ENCODE measurements at places on chromosomes 12 and 14.
A peak's percentile ranks its signal among the peaks of the same experiment; 100 is the strongest.

- DNase-seq, result no peak
- no peak overlapping the region for H3K27ac ChIP-seq
- no peaks in the 10 kb centered on the region for H3K4me1 ChIP-seq
- H3K4me3 ChIP-seq, result no peak overlapping the region
- no peaks in the 10 kb centered on the region for H3K36me3 ChIP-seq
Measured at GRCh38 chr12:43180242-43180641, 371.8 kb downstream of the ADAMTS20 start.

- peak overlapping the region; percentile 86 for H3K4me3 ChIP-seq
- H3K36me3 ChIP-seq, result no peaks in the 10 kb centered on the region
- DNase-seq, result peak; percentile 54
Measured at GRCh38 chr12:121579981-121580868, 598 bp downstream of the KDM2B start.

DNA sequence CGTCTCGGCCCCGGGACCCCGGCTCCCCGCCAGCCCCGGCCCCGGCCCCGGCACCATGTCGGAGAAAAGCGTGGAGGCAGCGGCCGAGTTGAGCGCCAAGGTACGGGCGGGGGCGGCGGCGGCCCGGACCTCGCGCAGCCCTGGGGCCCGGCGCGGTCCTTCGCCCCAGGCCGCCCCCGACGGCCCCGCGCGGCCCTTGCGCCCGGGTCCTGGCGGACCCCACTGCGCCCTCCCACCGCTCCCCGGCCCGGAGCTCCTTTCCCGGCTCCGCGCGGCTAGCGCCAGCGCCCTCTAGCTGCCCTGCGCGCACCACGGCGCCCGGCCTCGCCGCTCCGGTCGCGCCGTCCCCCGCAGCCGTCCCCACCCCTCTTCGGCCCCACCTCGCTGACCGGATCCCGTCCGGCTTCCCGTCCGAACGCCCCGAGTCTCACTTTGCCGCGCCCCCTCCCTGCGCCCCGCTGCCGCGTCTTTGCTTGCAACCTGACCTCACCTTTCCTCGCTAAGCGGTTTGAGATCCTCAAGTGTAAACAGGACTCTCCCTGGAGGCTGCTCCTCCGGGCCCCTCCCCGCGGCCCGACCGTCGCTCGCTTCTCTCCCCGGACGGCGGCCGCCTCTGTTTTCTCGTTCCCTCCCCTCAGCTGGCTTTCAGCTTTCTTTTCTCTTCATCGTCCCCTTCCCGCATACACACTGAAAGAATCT, 637 bp downstream of the PTMS start:
- peak overlapping the region; percentile 54 for H3K27ac ChIP-seq
- H3K36me3 ChIP-seq, result no peaks in the 10 kb centered on the region
- no peaks in the 10 kb centered on the region for H3K27me3 ChIP-seq
- peak; percentile 95 for DNase-seq

DNA sequence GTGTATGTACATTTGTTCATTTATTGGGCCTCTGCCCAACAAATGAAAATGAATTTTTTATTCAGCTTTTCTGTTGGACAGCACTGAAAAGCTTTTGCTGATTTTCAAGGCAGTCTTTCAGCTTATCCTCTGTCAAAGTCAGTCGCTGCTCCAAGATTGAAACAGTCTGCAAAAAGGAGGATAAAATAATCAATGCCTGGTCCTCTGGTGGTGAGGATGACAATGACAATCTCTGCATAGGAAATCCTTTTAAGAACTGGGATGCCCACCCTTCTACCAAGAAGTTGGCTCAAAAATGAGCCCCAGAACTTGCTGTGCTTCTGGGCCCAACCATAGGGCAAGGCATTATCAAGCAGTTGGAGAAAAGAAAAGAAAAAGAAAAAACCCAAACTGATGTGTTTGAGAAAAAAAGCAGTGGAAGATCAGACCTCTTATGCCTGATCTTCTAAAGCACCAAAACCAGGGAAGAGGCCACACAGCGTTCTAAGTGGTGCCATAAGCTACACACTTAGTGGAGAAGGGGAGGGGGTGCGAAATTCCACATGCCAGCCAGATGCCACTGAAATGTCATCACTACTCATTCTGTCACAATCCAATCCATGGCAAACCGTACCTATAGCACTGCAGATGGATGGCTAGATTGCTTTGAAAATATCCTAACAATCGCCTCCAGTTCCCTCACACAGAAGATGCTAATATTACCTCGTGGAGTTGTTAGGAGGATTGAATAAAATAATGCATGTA, 69.0 kb upstream of the DUSP6 start:
- DNase-seq, result no peak
- no peak overlapping the region for H3K27ac ChIP-seq
- peaks cover 18% of the 10 kb centered on the region for H3K4me1 ChIP-seq
- no peaks in the 10 kb centered on the region for H3K36me3 ChIP-seq
- H3K4me3 ChIP-seq, result no peak overlapping the region
- H3K27me3 ChIP-seq, result no peaks in the 10 kb centered on the region

- no peak overlapping the region for H3K27ac ChIP-seq
- DNase-seq, result no peak
- 0 out of 2 replicates have a peak, but pooled peaks cover 3% of the 10 kb centered on the region for H3K36me3 ChIP-seq
- no peaks in the 10 kb centered on the region for H3K27me3 ChIP-seq
- no peaks in the 10 kb centered on the region for H3K4me1 ChIP-seq
Measured at GRCh38 chr14:92687681-92688433, 60.6 kb downstream of the LGMN start.

- H3K4me3 ChIP-seq, result no peak overlapping the region
- no peak overlapping the region for H3K27ac ChIP-seq
- no peaks in the 10 kb centered on the region for H3K4me1 ChIP-seq
- no peaks in the 10 kb centered on the region for H3K27me3 ChIP-seq
- no peaks in the 10 kb centered on the region for H3K36me3 ChIP-seq
Measured at GRCh38 chr14:73438993-73439392, 19.4 kb downstream of the NUMB start.

- H3K4me3 ChIP-seq, result peak overlapping the region; percentile 100
- H3K4me1 ChIP-seq, result peaks cover 54% of the 10 kb centered on the region
- peak overlapping the region; percentile 100 for H3K27ac ChIP-seq
- DNase-seq, result peak; percentile 95
- H3K36me3 ChIP-seq, result peaks cover 6% of the 10 kb centered on the region
Measured at GRCh38 chr12:124917135-124917840, 2.8 kb upstream of the UBC start.

- H3K27ac ChIP-seq, result no peak overlapping the region
- no peak overlapping the region for H3K4me3 ChIP-seq
- no peaks in the 10 kb centered on the region for H3K36me3 ChIP-seq
- no peak for DNase-seq
Measured at GRCh38 chr12:68428724-68429501, 96.8 kb upstream of the MDM1 start.

- H3K27me3 ChIP-seq, result no peaks in the 10 kb centered on the region
- H3K36me3 ChIP-seq, result no peaks in the 10 kb centered on the region
- peaks cover 16% of the 10 kb centered on the region for H3K4me1 ChIP-seq
- DNase-seq, result no peak
Measured at GRCh38 chr12:25496098-25496587, 56.9 kb downstream of the LMNTD1 start.

DNA sequence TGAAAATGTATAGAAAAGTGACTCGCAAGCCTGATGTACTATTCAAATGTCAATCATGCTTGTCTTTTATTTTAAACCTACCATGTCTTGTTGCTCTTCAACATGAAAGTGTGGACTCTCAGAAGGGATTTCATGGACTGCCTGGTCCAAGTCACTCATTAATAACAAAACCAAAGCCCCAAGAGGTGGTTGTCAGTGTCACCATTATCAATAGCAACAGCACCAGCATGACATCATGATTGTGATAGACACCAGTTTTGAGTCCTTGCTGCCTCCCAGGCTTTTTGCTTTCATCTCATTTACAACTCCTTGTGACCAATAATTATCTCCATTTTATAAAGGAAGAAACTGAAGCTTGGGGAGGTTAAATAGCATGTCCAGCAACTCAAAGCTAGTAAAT, 112.0 kb upstream of the TMPO start:
- H3K36me3 ChIP-seq, result no peaks in the 10 kb centered on the region
- H3K4me3 ChIP-seq, result no peak overlapping the region
- no peak overlapping the region for H3K27ac ChIP-seq
- H3K27me3 ChIP-seq, result no peaks in the 10 kb centered on the region

GRCh38 chr12:48883305-48884161, 17.9 kb upstream of the RND1 start:
- H3K27ac ChIP-seq, result peak overlapping the region; percentile 79
- H3K4me3 ChIP-seq, result no peak overlapping the region
- DNase-seq, result peak; percentile 39

DNA sequence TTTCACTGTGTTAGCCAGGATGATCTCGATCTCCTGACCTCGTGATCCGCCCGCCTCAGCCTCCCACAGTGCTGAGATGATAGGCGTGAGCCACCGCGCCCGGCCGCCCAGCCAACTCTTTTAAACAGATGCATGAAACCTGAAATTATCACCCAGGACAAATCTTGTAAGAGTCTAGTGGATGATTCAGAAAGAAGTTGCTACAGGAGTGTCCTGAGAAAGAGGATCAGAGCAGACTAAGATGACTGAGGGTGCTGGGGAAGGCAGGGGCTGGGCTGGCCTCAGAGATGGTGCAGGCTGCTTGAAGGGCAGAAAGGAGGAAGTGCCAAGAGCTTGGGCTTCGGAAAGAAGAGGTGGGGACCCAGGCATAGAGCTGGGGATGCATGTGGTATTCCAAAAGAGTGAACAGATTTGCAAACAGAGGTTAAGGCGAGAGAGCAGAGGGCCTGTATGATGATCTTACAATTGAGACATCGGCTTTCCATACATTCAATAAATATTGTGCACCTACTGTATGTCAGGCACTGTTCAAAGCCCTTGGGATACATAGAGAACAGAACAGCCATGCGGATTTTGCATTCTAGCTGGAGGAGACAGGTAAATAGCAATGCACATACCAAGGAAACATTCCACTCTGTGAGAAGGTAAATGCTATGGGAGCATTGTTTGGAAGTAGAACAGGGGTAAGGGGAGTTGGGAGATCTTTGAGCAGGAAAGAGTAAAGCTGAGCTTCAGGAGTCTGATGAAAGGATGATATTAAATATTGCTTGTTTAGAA, 7.4 kb upstream of the CD9 start:
- no peak overlapping the region for H3K4me3 ChIP-seq
- no peak for DNase-seq
- no peaks in the 10 kb centered on the region for H3K36me3 ChIP-seq
- peaks cover 38% of the 10 kb centered on the region for H3K4me1 ChIP-seq

GRCh38 chr12:96442906-96443305, 42.7 kb upstream of the CDK17 start:
- H3K27ac ChIP-seq, result no peak overlapping the region
- DNase-seq, result no peak
- no peaks in the 10 kb centered on the region for H3K27me3 ChIP-seq
- peaks cover 30% of the 10 kb centered on the region for H3K4me1 ChIP-seq
- H3K4me3 ChIP-seq, result no peak overlapping the region
- no peaks in the 10 kb centered on the region for H3K36me3 ChIP-seq

DNA sequence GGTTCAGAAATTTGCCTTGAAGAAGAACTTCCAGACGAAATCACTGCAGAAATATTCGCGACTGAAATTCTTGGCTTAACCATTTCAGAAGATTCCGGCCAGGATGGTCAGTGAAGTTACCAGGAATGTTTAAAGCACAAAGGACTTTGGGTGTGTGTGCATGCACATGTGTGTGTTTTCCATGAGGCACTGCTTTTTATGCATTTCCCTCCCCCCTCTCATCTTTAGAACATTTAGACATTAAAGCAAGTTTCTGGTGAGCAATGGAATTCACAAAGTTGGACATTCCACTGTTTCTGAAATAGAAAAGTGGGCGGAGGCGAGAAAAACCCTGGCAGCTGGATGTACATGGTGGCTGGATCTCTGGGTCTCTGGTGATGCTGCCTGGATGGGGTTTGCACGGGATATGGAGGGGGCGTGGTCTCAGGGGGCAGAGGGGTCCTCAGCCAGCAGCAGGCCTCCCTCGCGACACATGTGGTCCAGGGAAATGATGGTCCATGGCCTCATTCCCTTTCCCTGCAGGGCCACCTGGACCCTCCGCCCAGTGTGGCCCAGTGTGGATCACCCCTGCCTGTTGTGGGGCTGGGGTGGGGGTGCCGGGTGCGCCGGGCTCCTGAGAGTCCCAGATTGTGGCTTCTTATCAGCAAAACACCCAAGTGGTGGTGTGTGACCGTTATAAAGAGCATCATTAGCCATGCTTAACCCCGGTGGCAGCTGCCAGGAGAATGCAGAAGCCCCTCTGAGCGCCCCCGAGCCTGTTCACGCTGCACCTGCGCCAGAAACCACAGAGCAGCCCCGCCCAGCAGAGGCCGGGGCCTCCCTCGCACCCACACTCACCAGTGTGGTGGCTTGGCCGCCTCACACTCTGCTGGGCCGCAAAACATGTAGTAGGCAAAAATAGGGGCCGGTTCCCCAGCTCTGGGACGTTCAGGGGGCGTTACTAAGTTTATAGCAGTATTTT, 17.8 kb upstream of the BCL7A start:
- H3K4me1 ChIP-seq, result no peaks in the 10 kb centered on the region
- H3K36me3 ChIP-seq, result no peaks in the 10 kb centered on the region
- H3K4me3 ChIP-seq, result no peak overlapping the region
- H3K27ac ChIP-seq, result no peak overlapping the region

DNA sequence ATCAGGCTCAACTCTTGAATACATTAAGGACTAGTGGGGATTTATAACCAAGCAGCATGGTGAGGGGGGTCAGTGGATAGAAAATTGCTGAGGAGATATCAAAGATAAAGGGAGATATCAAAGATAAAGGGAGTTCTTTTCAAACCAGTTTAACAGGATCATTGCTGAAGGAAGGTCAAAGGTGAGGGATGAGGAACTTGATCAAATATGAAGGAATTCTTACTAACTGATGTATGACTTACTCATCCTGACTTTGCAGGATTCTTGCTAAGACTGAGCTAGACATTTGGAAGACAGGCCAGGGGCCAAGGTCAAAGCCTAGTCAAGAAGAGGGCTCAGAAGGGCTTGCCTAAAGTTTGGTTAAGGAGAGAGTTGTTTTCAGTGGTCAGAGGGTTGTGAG, 4.8 kb downstream of the ABHD4 start:
- peaks cover 71% of the 10 kb centered on the region for H3K4me1 ChIP-seq
- H3K27me3 ChIP-seq, result no peaks in the 10 kb centered on the region
- H3K4me3 ChIP-seq, result 0 out of 2 replicates have a peak overlapping the region, but pooled peaks have one; percentile 25
- peaks cover 59% of the 10 kb centered on the region for H3K36me3 ChIP-seq
- peak; percentile 88 for DNase-seq

DNA sequence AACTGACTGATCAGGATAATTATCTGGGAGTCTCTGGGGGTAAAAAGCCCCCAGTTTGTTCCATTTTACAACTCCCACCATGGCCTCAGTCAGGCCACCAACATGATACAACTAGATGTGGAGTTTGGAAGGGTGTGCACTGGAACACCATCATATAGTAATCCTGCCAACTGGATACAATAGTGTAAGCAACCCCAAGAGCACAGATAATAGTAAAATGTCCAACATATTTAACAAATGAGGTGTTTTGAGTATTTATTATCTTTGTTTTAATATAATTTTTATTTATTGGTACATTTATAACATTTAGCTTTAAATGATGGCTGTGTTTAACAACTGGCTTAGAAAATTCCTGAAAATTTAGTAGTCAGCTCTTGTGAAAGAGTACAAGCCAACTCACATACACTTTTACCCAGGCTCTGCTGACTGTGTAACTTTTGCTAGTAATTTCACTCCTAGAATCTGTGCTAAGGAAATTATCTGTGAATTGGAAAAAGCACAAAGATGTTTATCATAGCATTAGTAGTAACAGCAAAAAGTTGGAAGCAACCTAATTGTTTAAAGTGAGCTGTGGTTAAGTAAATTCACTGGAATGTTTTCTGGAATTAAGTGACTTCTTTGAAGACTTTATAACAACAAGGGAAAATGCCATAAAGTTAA, 196.8 kb downstream of the RAD51B start:
- no peaks in the 10 kb centered on the region for H3K36me3 ChIP-seq
- H3K27ac ChIP-seq, result no peak overlapping the region

GRCh38 chr12:116520801-116521471, 38.2 kb upstream of the MAP1LC3B2 start:
- no peaks in the 10 kb centered on the region for H3K27me3 ChIP-seq
- peaks cover 11% of the 10 kb centered on the region for H3K4me1 ChIP-seq
- H3K4me3 ChIP-seq, result no peak overlapping the region
- no peaks in the 10 kb centered on the region for H3K36me3 ChIP-seq
- no peak for DNase-seq
